ENCODE measurements at places on chromosomes 4 and X. TPM values are rescaled to one million over a fixed set of nuclear protein-coding genes. Genes with fewer than 3 reads are reported as not detected.

DNA sequence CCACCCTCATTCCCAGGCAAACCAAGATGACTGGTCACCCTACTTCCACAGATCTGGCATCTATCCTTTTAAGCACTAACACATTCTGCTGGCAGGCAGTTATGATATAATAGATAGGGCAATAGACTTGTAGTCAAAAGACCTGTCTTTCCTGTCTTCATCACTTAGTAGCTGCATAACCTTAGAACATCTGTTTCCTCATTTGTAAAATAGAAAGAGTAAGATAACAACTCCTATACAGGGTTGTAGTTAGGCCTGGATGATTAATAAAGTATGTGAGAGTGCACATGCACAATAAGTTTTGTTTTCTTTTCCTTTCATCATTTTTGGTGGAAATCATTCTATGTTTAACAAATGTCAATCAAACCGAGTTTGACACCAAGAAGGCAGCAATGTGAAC lies 72.1 kb downstream of the GPR82 start:
- DNase-seq: no peak

DNA sequence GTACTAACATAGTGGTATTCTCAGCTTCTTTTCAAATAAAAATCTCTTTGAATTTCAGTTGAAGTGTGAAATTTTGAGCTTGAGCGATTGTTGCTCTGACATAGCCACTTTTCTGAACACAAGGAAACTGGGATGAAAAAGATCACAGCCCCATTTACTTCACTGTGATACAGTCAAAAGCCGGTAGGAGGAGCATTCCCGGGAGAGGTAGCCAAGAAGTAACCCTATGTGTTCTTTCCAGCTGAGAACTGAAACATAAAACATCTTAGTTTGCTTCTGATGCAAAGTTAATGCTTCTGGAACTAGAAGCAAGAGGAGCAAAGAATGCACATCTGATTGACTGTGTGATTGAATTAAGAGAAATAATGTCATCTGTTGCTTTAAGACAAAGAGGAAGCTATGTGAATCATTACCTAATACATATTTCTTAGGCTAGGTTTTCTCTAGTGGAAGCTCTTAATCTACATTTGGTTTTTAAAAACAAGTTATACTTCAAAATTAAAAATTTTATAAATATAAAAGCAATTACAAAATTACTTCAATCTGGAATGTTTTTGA lies 88.3 kb upstream of the UNC5C start:
- no peak for DNase-seq

- DNase-seq: no peak
These were observed 19.3 kb upstream of the SLC9A7 start for GRCh38 chrX:46777971-46778810.

Gene CXCL11
- total RNA-seq: 2.2 TPM

DNA sequence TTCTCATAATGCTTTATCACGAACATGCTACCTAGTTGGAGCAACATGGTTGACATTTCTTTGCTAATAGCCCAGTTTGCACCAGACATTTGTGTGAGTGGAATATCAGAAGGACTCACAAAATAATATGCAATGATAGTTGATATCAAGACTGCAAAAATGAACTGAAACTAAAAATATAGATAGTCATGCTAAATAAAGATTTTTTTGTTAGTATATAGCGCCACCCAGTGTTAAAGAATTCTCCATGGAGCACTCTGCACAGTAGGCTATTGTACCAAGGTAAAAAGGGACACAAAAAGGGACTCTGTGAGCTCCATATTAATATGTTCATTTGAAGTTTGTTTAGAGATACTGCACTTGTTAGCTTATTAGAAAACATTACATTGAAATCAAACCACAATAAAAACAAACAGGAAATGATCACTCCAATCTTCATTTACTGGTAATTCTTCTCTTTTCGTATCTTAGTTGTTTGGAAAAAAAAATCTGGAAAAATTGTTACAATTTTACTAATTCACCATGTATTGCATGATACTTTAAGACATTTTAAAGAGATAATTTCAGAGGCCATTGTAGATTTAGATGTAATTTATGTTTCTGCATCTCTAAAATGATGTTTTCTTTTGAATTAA lies 1509.6 kb downstream of the ADGRL3 start:
- no peak for DNase-seq

Gene RBBP7
- total RNA-seq: 45.7 TPM

Gene SPANXB1
- not detected for total RNA-seq

DNA sequence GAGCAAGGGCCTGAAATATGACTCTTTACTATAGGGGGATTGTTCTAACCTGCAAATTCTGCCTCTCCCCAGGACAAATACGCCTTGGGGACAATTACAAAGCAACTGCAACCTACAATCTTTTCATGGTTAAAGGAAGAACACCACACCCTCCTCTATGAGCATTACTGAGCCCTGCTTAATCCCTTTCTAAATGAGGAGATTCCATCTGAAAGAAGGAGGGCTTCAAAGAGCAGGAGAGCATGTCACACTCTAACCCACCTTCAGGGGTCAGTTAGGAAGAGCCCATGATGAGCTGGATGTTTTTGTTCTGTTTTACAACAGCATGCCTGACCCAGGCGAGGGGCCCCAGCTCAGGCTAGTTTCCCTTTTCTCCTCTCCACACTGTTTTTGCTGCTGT lies 134.0 kb upstream of the ANXA3 start:
- DNase-seq: no peak

- DNase-seq: no peak
These were observed 2.0 kb upstream of the ABCB7 start for GRCh38 chrX:75158054-75158453.

- no peak for DNase-seq
These were observed 42.4 kb downstream of the PDGFRA start for GRCh38 chr4:54271464-54271863.

Gene QRFPR
- not detected for total RNA-seq

- no peak for DNase-seq
These were observed 34.9 kb downstream of the GYG2 start for GRCh38 chrX:2863646-2864045.

DNA sequence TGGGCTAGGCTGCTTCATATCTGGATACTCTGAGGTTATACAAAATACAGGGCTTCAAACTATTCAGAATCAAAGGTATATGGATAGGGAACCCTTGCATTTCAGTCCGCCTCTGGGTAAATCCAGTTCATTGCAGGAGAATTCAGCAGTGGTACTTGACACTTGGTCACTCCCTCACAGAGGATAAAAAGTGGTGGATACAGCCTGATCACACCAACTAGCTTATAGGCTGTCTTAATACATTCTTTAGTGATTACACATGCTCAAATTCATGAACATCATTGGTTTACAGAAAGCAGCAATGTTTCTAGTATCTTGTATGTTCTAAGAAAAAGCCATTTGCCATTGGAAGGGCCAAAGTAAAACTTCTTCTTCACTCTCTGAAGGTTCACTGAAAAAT lies 104.8 kb upstream of the PDE5A start:
- DNase-seq: no peak

Gene GPR34
- 16.1 TPM for total RNA-seq

DNA sequence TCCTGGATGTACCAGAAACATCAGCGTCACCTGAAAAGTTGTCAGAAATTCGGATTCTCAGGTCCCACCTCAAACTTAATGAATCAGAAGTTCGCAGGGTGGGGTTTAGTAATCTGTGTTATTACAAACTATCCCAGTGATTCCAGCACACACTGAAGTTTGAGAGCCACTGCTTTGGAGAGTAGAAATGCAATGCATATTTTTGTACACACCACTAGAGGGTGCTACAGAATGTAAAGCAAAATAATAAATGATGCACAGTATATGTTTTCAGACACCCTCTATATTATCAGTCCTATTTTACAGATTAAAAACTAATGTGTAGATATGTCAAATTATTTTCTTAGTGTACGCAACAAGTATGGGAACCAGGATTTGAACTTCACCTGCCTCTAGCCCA lies 2.4 kb upstream of the MORF4L2 start:
- DNase-seq: no peak

DNA sequence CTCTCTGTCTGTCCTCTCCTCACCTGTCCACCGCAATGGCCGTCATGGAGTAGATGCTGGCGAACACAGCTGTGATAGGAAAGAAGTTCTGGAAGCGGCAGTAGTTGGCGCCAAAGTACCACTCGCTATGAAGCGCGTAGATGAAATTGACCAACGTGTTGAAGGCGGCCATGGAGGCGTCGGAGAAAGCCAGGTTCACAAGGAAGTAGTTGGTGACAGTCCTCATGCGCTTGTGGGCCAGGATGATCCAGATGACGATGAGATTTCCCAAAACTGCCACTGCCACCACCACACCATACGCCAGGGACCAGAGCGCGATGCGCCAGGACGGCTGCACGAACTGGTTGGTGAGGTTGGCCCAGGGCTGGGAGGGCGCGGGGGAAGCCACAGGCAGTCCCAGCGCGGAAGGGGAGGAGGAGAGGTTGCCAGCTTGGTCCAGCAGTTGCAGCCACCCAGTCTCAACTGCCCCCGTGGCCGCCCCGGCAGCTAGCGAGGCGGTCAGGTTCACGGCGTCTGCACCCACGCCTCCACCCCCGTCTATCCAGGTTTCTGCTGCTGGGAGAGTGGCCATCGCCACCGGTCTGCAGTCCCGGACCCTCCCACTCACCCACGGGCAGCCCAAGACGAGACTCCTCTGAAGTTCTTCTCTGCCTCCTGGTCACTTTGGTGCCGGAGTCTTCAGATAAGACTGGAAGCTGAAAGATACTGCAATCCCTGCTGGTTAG lies 518 bp downstream of the TACR3 start:
- DNase-seq: peak; percentile 63

- no peak for DNase-seq
These were observed 61.6 kb upstream of the PDGFRA start for GRCh38 chr4:54167508-54167907.

DNA sequence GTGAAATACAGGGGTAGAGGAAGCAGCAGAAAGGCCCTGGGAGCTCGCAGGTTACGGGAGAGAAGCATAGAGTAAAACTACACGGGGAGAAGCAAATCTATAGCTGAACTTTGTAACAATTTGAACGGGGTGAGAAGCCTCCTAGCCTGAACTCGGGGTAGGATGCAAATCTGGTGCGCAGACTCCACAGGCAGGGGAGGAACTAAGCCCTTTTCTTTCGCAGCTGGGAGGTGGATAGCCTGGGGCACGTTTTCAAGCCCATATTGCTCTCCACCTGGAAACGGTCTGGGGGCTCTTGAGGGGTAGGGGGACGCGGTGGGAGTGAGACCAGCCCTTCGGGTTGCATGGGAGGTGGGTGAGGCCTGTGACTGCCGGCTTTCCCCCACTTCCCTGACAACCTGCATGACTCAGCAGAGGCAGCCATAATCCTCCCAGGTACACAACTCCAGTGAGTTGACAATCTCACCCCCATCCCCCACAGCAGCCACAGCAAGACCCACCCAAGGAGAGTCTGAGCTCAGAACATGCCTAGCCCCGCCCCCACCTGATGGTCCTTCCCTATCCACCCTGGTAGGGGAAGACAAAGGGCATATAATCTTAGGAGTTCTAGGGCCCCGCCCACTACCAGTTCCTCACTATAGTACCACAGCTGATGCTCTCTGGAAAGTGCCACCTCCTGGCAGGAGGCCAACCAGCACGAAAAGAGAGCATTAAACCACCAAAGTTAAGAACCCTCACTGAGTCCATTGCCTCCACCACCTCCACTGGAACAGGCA lies 29.9 kb downstream of the SOWAHB start:
- no peak for DNase-seq

DNA sequence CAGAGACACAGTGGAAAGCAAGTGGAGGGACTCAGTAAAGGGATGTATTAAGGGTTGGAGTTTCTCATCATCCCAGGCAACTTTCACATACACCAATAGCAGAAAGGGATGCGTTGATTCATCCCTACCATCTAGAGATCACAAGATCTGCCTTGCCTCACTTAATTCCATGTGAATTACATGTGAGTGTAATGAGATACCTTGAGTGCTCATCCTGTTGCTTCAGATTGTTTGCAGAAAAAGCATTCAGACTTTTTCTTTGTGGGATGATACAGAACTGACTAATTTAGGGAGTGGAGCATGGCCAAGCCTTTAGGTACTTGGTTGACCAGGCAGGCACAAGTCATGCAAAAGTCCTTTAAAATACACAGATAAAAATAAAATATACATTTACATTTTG lies 124.8 kb upstream of the SLIT2 start:
- no peak for DNase-seq

Gene DRD5
- total RNA-seq: not detected

Gene MTMR8
- 1.3 TPM for total RNA-seq

DNA sequence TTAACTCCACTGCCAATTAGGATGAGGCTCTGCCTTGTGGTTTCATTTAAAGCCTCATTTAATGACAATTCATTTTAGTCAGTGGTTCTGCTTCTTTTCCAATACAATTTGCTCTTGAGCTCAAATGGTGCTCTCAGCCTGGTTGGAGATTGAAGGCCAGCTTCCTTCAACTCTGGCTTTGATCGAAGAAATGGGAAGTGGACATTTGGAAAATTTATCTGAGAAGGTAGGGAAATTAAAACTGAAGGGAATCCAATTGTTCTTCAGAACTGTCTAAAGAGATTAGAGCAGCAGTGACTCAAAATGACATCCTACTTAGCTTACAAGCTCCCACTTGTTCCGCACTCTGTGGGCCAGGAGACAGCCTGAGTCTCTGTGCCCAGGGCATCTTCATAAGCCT lies 206.8 kb downstream of the SMARCA1 start:
- no peak for DNase-seq

DNA sequence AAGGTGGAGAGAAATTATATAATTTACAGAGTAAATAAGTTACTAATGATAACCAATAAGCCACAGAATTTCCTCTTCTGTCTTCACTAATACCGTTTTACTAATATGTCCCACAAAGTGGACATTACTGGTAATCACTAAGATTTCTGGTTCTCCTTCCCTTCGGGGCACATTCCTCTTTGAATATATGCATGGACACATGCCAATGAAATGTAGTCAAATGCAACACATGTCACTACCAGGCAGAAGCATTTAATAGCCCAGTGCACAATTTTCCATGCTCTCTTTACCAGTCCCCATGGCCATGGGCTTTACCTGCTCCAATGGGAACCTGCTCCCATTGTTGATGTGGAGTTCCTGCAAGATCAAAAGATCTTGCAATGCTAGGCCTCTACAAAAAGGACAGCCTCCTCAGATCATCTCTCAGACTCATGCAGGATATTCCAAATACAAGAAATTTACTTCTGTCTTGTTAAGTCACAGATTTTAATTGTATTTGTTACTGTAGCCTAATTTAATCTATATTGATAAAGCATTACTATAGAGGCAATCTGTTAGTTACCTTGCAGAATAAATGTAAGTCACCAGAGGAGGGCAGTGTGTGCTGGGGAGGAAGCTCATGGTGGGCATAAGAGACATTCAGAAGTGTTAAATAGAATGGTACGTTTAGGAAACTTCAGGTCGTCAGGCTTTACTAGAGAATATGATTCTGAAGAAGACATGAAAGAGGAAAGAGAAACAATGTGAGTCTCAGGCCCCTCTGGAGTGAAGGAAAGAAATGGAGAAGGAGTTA lies 37.1 kb upstream of the INPP4B start:
- no peak for DNase-seq

DNA sequence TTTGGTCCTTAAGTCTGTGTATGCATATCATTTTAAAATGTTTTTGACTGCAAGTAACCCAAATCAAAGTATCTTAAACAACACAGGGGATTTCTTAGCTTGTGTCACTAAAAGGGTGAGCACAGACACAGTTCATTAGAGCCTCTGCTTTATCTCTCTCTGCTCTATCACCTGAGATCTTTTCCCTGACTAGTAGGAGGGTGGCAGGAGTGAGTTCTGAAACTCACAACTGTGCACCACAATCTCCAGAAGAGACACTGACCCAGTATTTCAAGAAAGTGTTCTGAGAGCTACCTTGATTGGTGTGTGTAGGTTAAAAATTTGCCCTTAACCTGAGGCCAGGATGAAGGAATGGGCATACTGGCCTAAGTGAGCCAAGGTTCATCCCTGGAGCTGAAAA lies 24.8 kb downstream of the CCSER1 start:
- DNase-seq: no peak

Measured in pancreas (tissue), 10 donors.